ENCODE measurements at places on chromosomes 11 and 22. TPM values are rescaled to one million over a fixed set of nuclear protein-coding genes. Genes with fewer than 3 reads are reported as not detected.

Gene VSIG2
- not detected for total RNA-seq

GRCh38 chr11:69499186-69499917 lies 17.9 kb downstream of the LINC01488 start:
- DNase-seq: no peak

DNA sequence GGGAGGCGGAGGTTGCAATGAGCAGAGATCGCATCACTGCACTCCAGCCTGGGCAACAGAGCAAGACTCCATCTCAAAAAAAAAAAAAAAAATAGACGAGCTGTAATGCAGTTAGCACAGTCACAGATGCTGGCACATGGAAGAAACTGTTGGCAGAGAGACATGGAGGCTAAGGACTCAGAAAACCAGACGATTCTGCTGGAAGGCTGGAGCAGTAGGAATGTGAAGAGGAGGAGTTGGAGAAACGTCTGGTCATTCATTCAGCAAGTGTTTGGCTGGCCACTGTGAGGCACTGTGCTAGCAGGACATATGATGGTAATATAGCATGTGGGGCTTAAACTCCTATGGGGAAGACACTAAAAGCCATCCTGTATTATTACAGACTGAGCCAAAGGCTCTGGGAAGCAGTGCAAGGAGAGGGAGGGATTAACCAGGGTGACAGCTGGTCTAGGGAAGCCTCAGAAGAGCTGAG lies 5.0 kb downstream of the UQCR10 start:
- DNase-seq: peak; percentile 82

GRCh38 chr11:106304274-106304673 lies 226.8 kb downstream of the AASDHPPT start:
- DNase-seq: no peak
